Activated T-cell treated with anti-CD3 and anti-CD28 coated beads for 4 hours (primary cell): ENCODE measurements at places on chromosomes 3 and 15.

- no peak for DNase-seq
These were observed 68.1 kb downstream of the DNAJB8 start for GRCh38 chr3:128398586-128398985.

DNA sequence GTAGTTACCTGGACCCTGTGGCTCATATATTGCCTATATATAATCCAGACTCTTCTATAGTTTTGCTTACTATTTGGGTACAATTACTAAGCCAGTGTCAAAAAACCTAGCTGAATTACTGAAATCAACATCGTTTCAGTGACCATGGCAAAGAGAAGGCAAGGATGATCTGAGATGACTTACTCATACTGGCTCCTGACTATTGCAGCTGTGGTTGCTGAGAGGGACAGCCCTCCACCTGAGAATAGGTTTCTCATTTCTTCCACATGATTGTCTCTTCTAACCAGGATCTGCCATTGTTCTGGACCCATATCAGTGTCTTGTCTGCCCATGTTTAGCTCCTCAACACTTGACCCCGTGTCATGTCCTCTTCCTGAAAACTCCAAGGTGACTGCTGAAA is 30.2 kb downstream of the CASR start:
- no peak for DNase-seq

DNA sequence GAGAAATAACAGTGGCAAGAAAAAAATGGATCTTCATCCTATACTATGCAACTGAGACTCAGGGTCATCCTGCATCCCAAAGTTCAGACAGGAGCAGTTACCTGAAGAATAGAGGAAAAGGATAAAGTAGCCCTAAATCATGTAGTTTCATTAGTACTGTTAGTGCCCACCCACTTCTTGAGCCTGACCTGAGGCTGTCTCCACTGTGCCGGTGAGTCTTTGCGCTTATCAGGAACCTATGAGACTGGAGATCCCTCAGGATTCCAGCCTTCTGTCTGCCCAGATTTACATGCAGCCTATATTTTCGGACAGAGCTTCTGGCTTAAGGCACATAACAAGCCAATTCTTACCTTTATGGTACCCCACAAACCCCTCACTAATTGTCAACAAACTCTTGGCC is 791.6 kb downstream of the ROBO1 start:
- no peak for DNase-seq

DNA sequence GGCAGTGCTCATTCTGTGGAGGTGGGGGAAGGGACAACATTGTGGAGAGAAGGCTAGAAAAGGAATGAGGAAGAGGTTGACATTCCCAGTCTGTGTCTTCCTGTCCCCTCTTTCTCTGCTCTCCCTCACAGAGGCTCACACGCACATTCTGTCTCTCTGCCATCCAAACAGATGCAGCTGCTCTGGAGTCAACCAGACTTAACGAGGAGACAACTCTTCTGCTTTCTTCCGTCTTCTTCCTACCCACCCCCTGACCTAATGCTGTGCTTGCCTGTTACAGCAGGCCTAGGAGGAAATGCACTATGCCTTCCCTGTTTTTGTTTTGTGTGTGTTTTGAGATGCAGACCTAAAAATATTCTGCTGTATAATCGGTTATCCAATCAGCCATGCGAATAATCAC is 121.9 kb downstream of the CACNA1D start:
- no peak for DNase-seq

DNA sequence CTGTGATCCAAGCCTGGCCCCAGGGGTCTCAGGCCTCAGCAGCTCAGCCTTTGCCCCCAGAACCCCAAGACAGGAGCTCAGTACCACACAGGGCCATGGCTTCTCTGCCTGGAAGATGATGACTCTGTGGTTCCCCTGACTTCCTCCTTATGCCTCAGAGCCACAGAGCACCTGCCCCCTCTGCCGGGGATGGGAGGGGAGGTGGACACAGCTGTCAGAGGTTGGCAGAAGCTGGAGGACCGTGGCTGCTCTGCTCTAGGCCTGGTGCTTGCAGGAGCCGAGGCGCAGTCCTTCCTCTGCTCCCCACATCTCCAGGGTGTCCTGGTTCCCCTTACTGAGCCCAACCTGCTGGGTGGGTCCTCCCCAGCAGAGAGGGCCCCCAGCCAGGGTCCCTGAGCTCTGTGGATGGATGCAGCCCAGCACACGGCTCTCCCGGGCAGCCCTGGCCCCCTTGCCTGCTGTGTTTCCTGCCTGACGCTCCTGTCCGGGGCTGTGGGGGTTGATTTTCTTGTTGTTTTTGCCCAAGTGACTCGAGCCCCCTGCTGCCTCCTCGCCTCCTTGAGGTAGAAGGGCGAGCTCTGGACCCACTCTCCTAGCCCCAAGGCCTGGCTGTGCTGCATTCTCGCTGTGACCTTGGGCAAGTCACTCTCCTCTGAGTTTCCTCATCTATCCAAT is 36.6 kb downstream of the PSTPIP1 start:
- DNase-seq, result no peak

DNA sequence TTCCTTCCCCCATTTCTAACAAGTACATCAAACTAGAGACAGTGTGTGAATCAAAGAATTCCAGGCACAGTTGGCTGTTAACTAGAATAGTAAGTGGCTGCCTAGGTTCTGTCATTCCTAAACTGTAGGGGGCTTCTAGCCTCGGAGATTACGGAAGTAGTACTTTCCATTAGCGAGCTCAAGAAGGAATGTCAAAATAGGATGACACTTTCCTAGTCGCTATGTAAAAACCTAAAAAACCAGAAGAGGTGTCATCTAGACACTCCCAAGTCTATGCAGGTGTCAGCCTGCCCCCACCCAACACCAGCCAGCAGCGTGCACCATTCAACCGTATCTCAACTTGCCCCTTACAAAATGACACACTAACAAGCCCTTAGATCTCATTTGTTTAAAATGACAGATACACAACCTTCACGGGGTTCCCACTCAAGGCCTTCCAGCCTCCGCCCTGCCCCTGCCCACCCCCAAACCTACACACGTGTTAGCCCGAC is 874 bp downstream of the INO80 start:
- no peak for DNase-seq

- no peak for DNase-seq
These were observed 31.1 kb upstream of the ANXA2 start for GRCh38 chr15:60428935-60429334.

DNA sequence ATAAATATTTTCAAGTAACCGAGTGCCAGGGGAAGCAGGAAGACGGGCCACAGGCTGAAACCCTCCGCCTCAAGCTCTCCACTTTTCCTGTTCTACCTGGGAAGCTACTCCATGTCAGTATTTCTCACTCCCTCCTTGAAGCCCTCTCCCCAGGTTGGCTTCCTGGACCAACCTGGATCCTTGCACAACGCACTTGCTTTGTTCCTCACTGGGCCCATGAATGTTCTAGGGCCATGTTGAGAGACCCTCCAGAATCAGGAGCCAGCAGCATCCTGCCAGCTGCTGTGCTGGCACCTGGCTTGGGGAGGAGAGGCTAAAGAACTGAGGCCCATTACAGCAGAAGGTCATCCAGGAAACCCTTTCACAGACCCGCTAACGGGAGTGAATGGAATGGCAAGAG is 79.3 kb upstream of the SNRPA1 start:
- no peak for DNase-seq
